ENCODE measurements at places on chromosomes 2 and 18.

- no peak for DNase-seq
Observed at GRCh38 chr2:29576231-29576630, 345.2 kb downstream of the ALK start.

GRCh38 chr2:41204315-41204714 lies 752.4 kb upstream of the SLC8A1 start:
- no peak for DNase-seq

GRCh38 chr2:19256121-19256601 lies 102.3 kb downstream of the OSR1 start:
- DNase-seq, result no peak

DNA sequence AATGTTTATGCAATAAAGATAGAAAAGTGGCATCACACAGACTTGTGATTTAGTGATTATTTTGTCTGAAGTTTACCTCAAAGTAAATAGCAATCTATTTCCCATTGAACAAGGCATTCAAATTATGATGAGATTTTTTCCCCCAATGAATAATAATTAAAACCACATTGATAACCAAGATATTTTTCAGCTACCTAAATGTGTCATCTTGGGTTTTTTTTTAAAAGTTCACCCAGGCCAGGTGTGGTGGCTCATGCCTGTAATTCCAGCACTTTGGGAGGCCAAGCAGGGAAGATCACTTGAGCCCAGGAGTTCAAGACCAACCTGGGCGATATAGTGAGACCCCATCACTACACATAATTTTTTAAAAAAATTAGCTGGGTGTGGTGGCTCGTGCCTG lies 27.0 kb downstream of the MYOM1 start:
- no peak for DNase-seq

- DNase-seq, result peak; percentile 40
Observed at GRCh38 chr2:234496055-234496834, 636 bp downstream of the ARL4C start.

DNA sequence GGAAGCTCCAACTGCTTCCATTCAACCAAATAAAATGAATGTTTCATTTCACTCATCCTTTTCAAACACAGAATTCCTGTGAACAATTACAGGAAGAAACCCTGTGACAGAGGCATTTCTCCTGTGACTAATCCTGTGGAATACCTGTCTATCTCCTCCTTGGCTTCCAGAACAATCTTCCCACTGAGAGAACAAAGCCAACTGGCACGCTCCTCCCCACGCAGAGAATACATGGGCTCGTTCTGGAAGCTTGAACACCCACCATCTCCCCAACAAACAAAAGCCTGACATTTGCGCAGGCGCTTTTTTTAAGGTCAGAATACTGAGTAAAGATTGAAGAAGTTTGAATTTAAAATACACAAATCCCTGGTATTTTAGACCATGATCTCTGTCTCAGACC lies 104.7 kb upstream of the SLC66A3 start:
- DNase-seq, result no peak

DNA sequence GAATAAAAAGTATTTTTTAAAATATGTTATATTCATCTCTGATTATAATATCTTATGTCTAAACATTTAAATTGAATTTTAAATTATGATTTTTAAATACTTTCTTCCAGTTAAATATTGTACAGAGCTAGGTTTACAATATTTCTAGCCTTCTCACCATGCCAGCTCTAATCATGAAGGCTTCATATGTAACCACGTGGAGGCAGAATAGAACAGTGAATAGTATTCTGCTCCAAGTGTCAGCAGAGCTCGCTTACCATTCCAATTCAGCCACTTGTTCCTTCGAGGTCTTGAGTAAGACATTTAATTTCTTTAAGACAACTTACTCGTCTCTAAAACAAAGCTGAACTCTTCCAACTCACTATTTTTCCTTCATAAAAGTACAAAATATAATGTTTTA lies 871.8 kb downstream of the SUCLG1 start:
- no peak for DNase-seq
